ENCODE measurements at places on chromosomes 12 and 14. TPM values are rescaled to one million over a fixed set of nuclear protein-coding genes. Genes with fewer than 3 reads are reported as not detected.
A peak's percentile ranks its signal among the peaks of the same experiment; 100 is the strongest.

The NEUROD4 gene
- not detected for total RNA-seq

The MYO1A gene
- total RNA-seq: 0.59 TPM

The IFNG-AS1 gene
- total RNA-seq: not detected

The APOF gene
- total RNA-seq: not detected

The KRT6A gene
- total RNA-seq: 1.2 TPM

The PAX9 gene
- not detected for total RNA-seq

The LUM gene
- 490 TPM for total RNA-seq

GRCh38 chr12:43676183-43676813, 82.3 kb downstream of the PUS7L start:
- H3K36me3 ChIP-seq: peaks cover 13% of the 10 kb centered on the region
- DNase-seq: no peak
- peaks cover 18% of the 10 kb centered on the region for H3K4me1 ChIP-seq
- no peak overlapping the region for H3K4me3 ChIP-seq
- no peak overlapping the region for H3K27ac ChIP-seq

DNA sequence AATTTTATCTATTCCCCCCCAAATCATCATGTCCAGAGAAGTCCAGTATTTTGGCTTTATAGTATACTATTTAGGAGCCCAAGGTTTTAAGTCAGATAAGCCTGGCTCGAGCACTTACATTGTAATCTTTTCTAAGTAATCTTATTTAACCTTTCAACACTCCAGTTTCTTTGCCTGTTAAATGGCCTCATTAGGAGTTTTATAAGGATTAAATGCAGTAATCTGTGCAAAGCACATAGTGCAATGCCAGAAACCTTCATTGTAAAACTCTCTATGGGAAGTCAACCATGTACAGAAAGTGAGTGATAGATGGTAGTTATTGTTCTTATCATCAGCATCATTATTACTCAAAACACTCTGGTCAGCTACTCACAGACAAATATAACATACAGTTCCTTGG, 1330.4 kb downstream of the SLC16A7 start:
- no peak overlapping the region for H3K4me3 ChIP-seq
- H3K27ac ChIP-seq: no peak overlapping the region
- DNase-seq: no peak
- no peaks in the 10 kb centered on the region for H3K27me3 ChIP-seq
- no peaks in the 10 kb centered on the region for H3K36me3 ChIP-seq
- peaks cover 5% of the 10 kb centered on the region for H3K4me1 ChIP-seq

DNA sequence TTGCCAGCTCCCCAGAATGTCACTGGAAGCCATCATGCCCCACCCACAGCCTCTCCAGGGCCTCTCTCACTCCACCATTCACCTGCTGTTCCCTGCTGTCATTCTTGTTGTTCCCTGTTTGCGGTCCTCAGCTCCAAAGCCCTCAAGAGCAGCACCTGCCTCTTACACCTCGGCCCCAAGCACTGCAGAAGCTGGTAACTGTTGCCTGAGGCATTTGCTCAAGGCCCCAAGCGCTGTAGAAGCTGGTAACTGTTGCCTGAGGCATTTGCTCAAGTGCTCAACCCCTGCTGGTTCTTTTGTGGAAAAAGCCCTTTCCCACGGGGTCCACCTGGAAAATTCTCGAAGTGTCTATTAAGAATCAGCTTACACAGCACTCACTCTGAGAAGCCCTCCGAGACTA, 78.0 kb downstream of the ARL6IP4 start:
- no peaks in the 10 kb centered on the region for H3K4me1 ChIP-seq
- no peak overlapping the region for H3K27ac ChIP-seq
- no peak overlapping the region for H3K4me3 ChIP-seq
- no peaks in the 10 kb centered on the region for H3K36me3 ChIP-seq

- H3K27ac ChIP-seq: peak overlapping the region; percentile 81
- no peaks in the 10 kb centered on the region for H3K27me3 ChIP-seq
- H3K4me1 ChIP-seq: peaks cover 40% of the 10 kb centered on the region
- no peak for DNase-seq
- H3K36me3 ChIP-seq: no peaks in the 10 kb centered on the region
Observed at GRCh38 chr14:63863004-63863403, 10.2 kb downstream of the SYNE2 start.

- no peak overlapping the region for H3K27ac ChIP-seq
- peaks cover 44% of the 10 kb centered on the region for H3K36me3 ChIP-seq
- no peaks in the 10 kb centered on the region for H3K4me1 ChIP-seq
- DNase-seq: no peak
- H3K4me3 ChIP-seq: no peak overlapping the region
- no peaks in the 10 kb centered on the region for H3K27me3 ChIP-seq
Observed at GRCh38 chr12:120181991-120182631, 12.4 kb downstream of the GCN1 start.

- peaks cover 41% of the 10 kb centered on the region for H3K27me3 ChIP-seq
- H3K4me1 ChIP-seq: peaks cover 19% of the 10 kb centered on the region
- no peak overlapping the region for H3K27ac ChIP-seq
- no peak overlapping the region for H3K4me3 ChIP-seq
- peak; percentile 57 for DNase-seq
Observed at GRCh38 chr12:52004042-52004648, 2.6 kb upstream of the TAMALIN start.

GRCh38 chr12:91769736-91770135, 375.9 kb downstream of the BTG1 start:
- H3K27me3 ChIP-seq: no peaks in the 10 kb centered on the region
- DNase-seq: no peak
- H3K4me3 ChIP-seq: no peak overlapping the region
- H3K27ac ChIP-seq: no peak overlapping the region
- no peaks in the 10 kb centered on the region for H3K36me3 ChIP-seq

- DNase-seq: no peak
- H3K27me3 ChIP-seq: no peaks in the 10 kb centered on the region
- H3K4me1 ChIP-seq: no peaks in the 10 kb centered on the region
Observed at GRCh38 chr14:66206554-66206953, 279.6 kb upstream of the CCDC196 start.

DNA sequence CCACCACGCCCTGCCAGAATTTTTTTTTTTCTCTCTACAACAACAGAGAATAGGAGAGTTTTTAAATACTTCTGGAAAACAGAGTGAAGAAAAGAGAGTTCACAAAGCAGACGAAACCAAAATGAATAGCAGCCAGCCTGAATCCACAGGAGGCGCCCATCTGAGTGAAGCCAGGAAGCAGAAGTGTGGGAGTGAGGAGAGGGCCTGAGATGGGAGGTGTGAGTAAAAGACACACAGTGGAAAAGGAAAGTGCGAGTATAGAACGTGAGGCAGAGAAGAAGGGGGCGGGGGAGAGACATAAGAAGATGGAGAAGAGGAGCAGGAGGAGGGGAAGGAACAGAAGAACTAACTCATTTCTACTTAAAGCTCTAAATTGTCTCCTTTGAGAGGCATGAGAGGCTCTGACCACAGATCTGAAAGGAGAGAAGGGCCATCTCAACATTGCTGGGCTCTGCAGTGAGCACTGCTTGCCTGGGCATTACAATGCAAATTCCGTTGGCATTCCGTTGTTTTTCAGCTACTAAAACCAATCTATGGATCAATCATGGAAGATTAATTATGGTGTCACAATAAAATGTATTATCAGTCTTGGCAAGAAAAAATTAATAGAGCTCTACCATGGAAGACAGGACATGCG, 140.1 kb upstream of the CPSF6 start:
- H3K4me1 ChIP-seq: peaks cover 3% of the 10 kb centered on the region
- no peaks in the 10 kb centered on the region for H3K27me3 ChIP-seq
- H3K4me3 ChIP-seq: no peak overlapping the region
- H3K36me3 ChIP-seq: no peaks in the 10 kb centered on the region

GRCh38 chr12:132788375-132789098, 26.9 kb upstream of the ANKLE2 start:
- peak overlapping the region; percentile 16 for H3K27ac ChIP-seq
- H3K27me3 ChIP-seq: no peaks in the 10 kb centered on the region
- H3K36me3 ChIP-seq: peaks cover 49% of the 10 kb centered on the region
- H3K4me1 ChIP-seq: no peaks in the 10 kb centered on the region
- DNase-seq: no peak

DNA sequence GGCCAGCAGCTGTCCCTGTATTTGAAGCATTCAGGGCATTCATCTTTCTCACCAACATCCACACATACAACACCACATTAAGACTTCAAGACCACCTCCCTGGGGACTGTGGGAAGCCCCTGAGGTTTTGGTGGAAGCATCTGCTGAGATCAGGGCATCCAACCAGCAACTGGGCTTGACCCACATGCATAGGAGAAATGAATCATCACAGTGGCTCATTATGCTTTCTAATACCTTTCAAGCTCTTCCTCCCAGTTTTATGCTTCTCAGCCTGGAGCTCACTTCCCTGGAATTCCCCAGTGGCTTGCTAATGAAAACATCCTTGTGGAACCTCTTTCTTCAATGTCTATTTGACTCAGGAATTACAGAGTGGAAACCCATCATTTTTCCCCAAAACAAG, 21.4 kb upstream of the CMKLR1 start:
- H3K27ac ChIP-seq: no peak overlapping the region
- H3K4me1 ChIP-seq: no peaks in the 10 kb centered on the region
- peaks cover 19% of the 10 kb centered on the region for H3K27me3 ChIP-seq
- H3K36me3 ChIP-seq: no peaks in the 10 kb centered on the region

GRCh38 chr12:144650-145284, 69.2 kb downstream of the SLC6A12 start:
- H3K36me3 ChIP-seq: no peaks in the 10 kb centered on the region
- H3K27ac ChIP-seq: no peak overlapping the region
- no peak overlapping the region for H3K4me3 ChIP-seq
- no peak for DNase-seq
- H3K27me3 ChIP-seq: peaks cover 35% of the 10 kb centered on the region
- H3K4me1 ChIP-seq: peaks cover 36% of the 10 kb centered on the region

DNA sequence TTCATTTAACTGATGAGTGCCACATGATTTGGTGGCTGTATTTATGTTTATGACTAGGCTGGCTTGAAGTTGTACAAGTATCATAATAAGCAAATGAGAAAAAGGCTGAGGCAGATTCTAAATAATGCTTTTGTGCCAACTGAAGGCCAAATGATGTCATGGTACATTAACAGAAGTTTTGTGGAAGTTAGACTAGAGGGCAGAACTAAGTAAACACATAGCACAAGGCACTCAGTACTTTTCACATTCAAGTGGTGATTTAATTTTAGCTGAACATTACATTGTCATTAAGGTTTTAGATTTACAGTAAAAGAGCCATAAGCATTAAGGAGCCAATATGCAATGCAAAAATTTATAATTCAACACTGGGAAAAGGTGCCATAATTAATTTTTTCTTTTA, 21.1 kb downstream of the PPP1CC start:
- H3K27me3 ChIP-seq: no peaks in the 10 kb centered on the region
- no peak overlapping the region for H3K4me3 ChIP-seq
- H3K27ac ChIP-seq: no peak overlapping the region
- DNase-seq: no peak
- H3K4me1 ChIP-seq: no peaks in the 10 kb centered on the region
- H3K36me3 ChIP-seq: peaks cover 69% of the 10 kb centered on the region

GRCh38 chr12:57741844-57742738, 2.7 kb upstream of the TSPAN31 start:
- peaks cover 22% of the 10 kb centered on the region for H3K4me1 ChIP-seq
- H3K36me3 ChIP-seq: peaks cover 10% of the 10 kb centered on the region
- no peak for DNase-seq
- H3K27ac ChIP-seq: no peak overlapping the region

DNA sequence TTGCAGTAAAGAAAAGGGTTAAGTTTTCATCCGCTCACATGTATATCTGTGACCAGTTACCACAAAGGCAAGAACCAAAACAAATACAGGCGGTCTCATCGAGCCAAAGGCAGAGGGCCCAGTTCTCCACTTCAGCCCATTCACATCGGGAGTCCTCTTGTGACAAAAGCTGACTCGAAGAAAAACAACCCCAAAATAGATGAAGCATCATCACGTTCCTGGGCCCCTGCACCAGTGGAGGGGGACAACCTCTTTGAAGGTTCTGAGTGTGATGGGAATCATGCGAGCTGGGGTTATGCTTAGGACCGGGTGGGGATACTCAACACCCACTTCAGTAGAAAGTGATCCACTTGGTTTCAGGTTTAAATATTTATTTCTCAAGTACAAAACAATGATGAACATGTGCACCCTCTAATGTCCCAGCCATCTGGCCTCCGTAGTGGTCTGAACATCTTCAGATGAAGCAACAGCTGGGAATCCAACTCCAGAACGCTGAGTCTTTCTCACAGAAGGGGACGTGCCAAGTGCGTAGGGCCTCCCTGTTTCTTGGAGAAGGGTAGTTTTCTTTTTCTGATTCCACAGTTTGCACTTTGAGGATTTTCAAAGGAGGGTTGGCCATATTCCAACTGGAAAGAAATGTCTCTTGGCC, 8.4 kb downstream of the GSC start:
- no peak overlapping the region for H3K27ac ChIP-seq
- peaks cover 14% of the 10 kb centered on the region for H3K4me1 ChIP-seq
- no peak overlapping the region for H3K4me3 ChIP-seq
- H3K27me3 ChIP-seq: peaks cover 76% of the 10 kb centered on the region
- no peak for DNase-seq
- peaks cover 2% of the 10 kb centered on the region for H3K36me3 ChIP-seq

DNA sequence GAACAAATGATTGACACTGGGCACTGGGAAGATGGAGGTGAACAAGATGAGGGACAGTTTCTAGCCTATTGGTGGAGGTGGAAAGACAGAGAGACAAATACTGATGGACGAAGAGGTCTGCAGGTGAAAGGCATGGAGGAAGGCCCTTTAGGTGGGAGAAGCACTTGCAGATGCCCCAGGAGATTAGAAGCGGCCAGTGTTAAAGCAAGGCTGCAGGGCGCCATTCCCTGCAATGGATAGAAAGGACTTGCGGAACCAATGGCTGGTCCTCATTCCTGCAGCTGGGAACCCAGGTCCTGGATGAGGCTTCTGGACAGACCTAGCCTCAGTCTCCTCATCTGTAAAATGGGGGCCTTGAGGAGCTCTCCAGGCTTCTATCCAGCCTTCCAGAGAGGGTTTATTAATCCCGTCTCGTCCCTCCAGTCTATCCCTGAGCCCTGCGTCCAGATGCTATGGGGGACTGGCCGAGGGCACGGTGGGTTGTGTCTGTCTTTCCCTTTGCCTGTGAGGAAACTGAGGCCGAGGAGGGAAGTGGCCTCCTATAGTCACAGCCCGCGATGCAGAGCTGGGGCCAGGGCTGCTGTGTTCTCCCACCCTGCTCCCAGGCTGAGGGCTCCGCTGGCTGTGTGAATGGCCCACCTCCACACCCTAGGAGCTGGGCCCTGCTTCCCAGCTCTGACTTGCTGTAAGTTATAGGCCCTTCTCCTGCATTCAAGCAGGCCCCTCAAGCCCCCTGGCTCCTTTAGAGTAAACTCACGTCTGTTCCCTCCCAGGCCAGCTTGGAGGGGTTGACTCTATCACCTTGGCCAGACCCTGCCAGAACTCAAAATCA, 33.0 kb downstream of the CYP46A1 start:
- peak; percentile 13 for DNase-seq
- no peak overlapping the region for H3K4me3 ChIP-seq
- peaks cover 10% of the 10 kb centered on the region for H3K27me3 ChIP-seq
- no peaks in the 10 kb centered on the region for H3K4me1 ChIP-seq
- H3K36me3 ChIP-seq: peaks cover 1% of the 10 kb centered on the region

DNA sequence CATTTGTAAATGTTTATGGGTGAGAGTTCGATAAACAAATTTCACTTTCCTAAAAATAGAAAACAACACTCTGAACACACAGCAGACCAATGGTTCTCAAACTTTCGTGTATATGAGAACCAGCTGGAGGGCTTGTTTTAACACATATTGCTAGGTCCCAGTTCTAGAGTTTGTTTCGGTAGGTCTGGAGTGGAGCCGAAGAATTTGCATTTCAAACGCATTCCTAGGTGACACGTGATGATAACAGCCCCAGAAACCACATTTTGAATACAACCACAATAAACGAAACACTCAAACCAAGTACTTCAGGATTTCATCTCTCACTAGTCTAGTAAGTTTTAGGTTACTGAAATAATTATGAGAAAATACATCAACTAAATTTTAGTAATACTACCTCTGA, 17.1 kb downstream of the SEC23A start:
- no peak overlapping the region for H3K27ac ChIP-seq
- peaks cover 54% of the 10 kb centered on the region for H3K36me3 ChIP-seq
- no peaks in the 10 kb centered on the region for H3K4me1 ChIP-seq
- no peak overlapping the region for H3K4me3 ChIP-seq

Measured in mesothelial cell of epicardium (in vitro differentiated cells).